ENCODE measurements at places on chromosomes 5 and 9. TPM values are rescaled to one million over a fixed set of nuclear protein-coding genes. Genes with fewer than 3 reads are reported as not detected.
A peak's percentile ranks its signal among the peaks of the same experiment; 100 is the strongest.

The INSL4 gene
- not detected for total RNA-seq

GRCh38 chr5:140855772-140856674, at the start of gene PCDHA10:
PCDHA10 (plus strand) TSS chr5:140855897; CDS start chr5:140856049, 152 bp downstream.
- peak within 1 kb of the TSS; percentile 28 for H3K4me3 ChIP-seq
- no peak within 1 kb of the TSS for H3K27ac ChIP-seq
- no peaks in the 10 kb centered on the region for H3K36me3 ChIP-seq

DNA sequence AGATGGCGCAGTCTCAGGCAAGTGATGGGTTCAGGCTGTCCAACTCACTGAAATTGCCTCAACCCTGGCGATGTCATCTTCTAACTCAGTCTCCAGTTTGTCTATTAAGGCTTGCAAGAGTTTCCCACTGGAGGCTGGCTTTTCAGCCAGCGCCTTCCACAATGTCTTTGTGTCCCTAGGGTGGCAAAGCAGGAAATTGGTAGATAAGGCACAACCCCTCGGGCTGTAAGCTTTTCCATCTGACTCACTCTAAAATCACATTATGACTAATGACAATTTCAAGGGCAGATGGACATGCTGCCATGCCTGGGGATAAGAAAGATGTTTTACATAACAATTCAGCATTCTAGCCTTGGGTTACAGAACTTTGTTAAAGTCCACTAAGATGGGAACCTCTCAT, 61.9 kb downstream of the MROH2B start:
- H3K4me3 ChIP-seq: no peak overlapping the region
- DNase-seq: no peak
- no peaks in the 10 kb centered on the region for H3K4me1 ChIP-seq
- no peak overlapping the region for H3K27ac ChIP-seq
- H3K36me3 ChIP-seq: no peaks in the 10 kb centered on the region

GRCh38 chr9:119234636-119235035, 134.6 kb downstream of the BRINP1 start:
- no peaks in the 10 kb centered on the region for H3K27me3 ChIP-seq
- H3K4me3 ChIP-seq: no peak overlapping the region
- DNase-seq: no peak
- no peaks in the 10 kb centered on the region for H3K36me3 ChIP-seq
- no peaks in the 10 kb centered on the region for H3K4me1 ChIP-seq

The GPR21 gene
- total RNA-seq: 5.7 TPM

The HRH2 gene
- total RNA-seq: 7.5 TPM

The ISCA1 gene
- total RNA-seq: 20.6 TPM

GRCh38 chr9:8251566-8251965, 452.0 kb upstream of the DMAC1 start:
- H3K36me3 ChIP-seq: no peaks in the 10 kb centered on the region
- no peak overlapping the region for H3K27ac ChIP-seq
- H3K4me3 ChIP-seq: no peak overlapping the region
- H3K27me3 ChIP-seq: no peaks in the 10 kb centered on the region
- DNase-seq: no peak

DNA sequence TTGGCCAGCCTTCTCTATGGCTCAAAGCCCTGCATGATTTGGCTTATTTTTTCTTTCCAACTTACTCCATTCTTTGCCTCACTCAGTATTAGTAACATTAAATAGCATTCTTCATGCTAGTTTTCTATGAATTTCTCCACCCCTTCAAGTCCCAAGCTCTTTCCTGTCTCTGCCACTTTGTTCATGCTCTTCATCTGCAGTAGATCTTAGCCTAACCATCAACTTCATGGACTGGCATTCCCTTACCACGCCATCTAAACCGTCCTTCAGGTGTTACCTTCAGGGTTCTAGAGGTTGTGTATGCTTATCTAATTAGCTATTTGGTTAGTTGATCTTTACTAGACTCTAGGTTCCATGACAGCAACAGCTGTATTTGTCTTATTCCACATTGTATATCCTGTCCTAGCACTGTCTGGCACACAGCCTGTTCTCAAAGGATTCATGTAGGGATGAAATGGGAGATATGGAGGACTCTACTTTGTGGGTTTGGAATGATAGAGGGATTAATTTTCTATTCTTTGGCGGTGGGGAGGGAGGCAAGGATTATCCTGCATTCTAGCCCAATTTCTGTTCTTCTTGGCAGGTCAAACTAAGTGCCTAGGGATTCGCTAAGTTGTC, 26.4 kb downstream of the TMEM167A start:
- no peaks in the 10 kb centered on the region for H3K27me3 ChIP-seq
- H3K4me1 ChIP-seq: no peaks in the 10 kb centered on the region
- no peak overlapping the region for H3K4me3 ChIP-seq
- H3K36me3 ChIP-seq: peaks cover 2% of the 10 kb centered on the region
- no peak overlapping the region for H3K27ac ChIP-seq
- DNase-seq: no peak

The FABP6 gene
- total RNA-seq: not detected

The BTNL9 gene
- 105 TPM for total RNA-seq

DNA sequence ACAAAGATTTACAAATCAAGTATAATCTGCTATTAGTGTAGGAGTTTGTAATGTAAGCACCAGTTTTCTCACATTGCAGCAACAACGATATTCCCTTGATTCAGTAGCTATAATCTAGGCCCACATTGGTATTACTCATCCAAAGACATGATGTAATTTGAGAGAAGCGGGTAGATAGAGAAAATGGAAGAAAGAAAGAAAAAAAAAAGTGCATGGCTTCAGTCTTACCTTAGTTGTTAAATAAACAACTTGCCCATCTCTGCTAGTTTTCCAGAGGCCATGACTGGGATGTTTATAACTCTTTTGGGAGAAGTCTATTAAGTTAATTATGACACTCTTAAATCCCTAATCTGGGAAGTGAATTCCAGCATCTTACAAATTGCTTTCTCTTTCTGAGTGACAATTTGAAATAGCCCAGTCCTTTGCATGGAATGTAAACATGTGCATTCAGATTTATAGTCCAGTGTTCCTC, 2.8 kb downstream of the MELK start:
- H3K36me3 ChIP-seq: no peaks in the 10 kb centered on the region
- H3K27ac ChIP-seq: no peak overlapping the region
- H3K4me1 ChIP-seq: peaks cover 9% of the 10 kb centered on the region
- H3K27me3 ChIP-seq: no peaks in the 10 kb centered on the region
- H3K4me3 ChIP-seq: no peak overlapping the region

GRCh38 chr9:96061293-96061987, 185.9 kb downstream of the ERCC6L2 start:
- peak; percentile 76 for DNase-seq
- H3K27me3 ChIP-seq: no peaks in the 10 kb centered on the region
- H3K27ac ChIP-seq: peak overlapping the region; percentile 44
- H3K4me1 ChIP-seq: peaks cover 9% of the 10 kb centered on the region
- H3K4me3 ChIP-seq: no peak overlapping the region
- H3K36me3 ChIP-seq: no peaks in the 10 kb centered on the region

The IFNA21 gene
- total RNA-seq: not detected

The OMD gene
- 36.2 TPM for total RNA-seq

Measured in ascending aorta (tissue), 2 donors.